Caco-2 (cell line): ENCODE measurements at places on chromosomes 6 and 20.

GRCh38 chr6:41200901-41201763, at the start of gene TREML2:
Gene TREML2, minus strand, starts transcription at chr6:41201149. Its CDS starts 141 bp downstream, at chr6:41201008.
- no peak for DNase-seq

DNA sequence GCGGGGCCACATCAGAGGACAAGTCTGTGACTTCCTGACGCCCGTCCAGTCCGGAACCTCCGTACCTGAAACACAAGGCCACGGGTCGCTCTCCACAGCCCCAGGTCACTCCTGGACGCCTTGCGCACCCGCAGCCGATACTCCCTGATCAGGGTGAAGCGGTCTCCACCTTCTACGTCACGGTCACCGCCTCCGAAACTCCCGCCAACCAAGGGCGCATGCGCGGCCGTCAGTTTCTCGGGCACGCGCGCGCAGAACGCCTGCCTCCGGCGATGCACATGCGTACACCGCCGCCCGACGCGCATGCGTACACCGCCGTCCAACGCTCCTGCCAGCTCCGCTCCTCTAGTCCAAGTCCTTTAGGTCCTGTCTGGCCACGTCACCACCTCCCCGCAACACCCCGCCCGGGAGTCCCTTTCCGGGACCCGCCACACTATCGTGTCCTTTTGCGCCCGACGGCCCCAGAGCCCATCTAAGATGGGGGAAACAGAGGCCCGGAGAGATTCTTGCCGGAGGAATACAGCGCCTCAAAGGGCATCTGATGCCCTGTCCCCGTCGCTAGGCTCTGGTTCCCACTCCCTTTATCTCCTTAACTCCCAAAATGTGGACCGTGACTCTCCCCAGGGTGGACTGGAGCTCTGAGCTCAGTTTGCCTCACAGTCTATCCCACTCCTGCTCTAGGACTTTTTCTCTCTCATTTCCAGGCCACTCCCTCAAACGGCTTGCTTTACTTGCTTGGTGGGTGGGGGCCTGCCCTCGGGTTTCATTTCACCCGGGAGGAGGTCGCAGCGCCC, at the start of gene DSN1:
Gene DSN1, minus strand, starts transcription at position 167 of the 794 bp plus-strand sequence. CDS start 2,305 bp downstream, outside the sequence.
- peak; percentile 100 for DNase-seq

- DNase-seq: no peak
These were observed 89.1 kb upstream of the PCSK2 start for GRCh38 chr20:17137692-17138091.

GRCh38 chr6:105474234-105474633, 71.4 kb upstream of the PREP start:
- DNase-seq: no peak

GRCh38 chr6:111583986-111584385, 21.7 kb downstream of the TRAF3IP2 start:
- no peak for DNase-seq

DNA sequence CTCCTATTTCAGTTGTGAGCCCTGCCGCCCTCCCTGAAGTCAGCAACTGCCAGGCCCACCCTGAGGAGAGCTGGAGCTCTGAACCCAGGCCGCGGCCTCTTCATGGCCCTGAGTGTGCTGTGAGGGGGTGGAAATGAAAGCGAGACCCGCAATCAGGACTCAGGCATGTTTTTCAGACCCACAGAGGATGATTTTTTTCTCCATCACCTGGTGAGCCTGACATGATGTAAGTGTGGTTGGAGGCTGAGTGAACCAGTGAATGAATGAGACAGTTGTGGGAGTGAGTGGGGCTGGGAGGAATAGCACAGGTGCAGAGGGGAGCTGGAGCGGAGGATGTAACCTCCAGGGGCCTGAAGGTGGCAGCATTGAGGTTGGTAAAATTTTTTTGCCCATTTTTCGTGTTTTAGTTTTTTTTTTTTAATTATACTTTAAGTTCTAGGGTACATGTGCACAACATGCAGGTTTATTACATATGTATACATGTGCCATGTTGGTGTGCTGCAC, 18.3 kb downstream of the RAET1L start:
- peak; percentile 39 for DNase-seq

GRCh38 chr6:100724696-100725095, 156.4 kb downstream of the ASCC3 start:
- DNase-seq: no peak

- no peak for DNase-seq
These were observed 239.8 kb downstream of the CDC5L start for GRCh38 chr6:44627091-44627882.

DNA sequence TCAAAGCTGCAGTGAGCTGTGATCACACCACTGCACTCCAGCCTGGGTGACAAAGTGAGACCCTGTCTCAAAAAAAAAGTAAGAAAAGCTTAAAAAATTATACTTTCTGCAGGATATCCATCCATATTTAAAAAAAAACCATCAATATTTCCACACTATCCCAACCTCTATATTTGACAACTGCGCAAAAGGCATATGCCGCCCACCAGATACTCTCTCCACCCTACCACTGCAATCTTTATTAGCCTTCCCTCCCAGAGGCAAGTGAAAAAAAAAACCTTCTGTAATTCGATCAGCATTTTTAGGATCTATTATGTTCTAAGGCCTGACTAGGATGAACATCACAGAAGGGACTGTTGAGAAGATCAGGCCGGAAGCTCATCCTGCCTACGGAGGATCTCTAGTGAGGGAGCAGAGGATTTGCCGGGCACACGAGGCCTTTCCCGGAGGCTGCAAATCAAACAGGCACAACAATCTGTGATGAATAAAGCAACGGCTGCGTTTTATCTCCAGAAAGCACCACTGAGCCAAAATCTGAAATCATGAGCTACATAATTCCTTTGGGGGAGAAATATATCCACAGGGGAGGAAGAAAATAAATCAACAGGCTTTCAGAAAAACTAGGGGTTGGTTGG, 65.9 kb downstream of the GFOD1 start:
- DNase-seq: no peak
